Forelimb muscle (tissue), 1 donor: ENCODE measurements at places on chromosomes 4 and X.

DNA sequence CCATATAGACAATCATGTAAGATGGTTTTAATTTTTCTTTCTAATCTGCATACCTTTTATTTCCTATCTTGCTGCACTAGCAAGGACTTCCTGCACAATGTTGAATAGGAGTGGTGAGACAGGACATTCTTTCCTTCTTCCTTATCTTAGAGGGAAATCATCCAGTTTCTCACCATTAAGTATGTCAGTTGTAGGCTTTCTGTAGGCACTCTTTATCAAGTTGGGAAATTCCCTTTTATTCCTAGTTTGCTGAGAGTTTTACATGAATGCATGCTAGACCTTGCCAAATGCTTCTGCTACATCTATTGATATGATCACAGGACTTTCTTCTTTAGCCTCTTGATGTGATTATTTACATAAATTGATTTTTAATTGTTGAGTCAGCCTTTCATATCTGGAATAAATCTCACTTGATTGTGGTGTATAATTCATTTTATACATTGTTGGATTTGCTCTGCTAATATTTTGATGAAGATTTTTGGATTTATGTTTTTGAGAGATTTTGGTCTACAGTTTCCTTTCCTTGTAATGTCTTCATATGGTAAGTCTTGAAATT lies 23.8 kb downstream of the RNF175 start:
- no peak for DNase-seq

DNA sequence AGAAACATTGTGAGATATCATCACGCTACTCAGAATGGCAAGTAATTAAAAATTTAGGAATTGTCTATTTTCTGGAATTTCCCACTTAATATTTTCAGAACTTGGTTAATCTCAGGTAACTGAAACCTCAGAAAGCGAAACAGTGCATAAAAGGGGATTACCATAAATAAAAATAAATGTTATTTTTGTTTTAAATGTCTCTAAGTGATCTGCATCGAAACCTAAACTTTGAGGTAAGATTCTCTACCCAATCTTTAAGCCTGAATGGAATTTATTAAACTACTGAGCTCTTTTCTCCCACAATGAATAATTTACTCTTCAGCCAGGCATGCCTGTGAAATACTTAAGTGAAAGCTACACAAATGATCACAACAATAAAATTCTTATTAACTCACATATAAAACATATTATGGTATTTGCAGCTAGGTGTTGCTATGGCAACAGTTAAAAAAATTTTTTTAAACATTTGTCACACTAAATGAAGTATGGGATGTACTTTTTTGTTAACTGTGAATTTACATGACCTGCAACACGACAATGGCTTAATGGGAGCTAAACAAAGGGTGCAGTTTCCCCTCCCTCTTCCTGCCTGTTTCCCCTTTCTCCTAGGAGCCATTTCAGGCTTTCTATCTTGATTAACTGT lies 220.2 kb upstream of the PRPS2 start:
- DNase-seq = no peak

GRCh38 chr4:22237846-22238494 lies 277.9 kb downstream of the ADGRA3 start:
- DNase-seq = no peak

DNA sequence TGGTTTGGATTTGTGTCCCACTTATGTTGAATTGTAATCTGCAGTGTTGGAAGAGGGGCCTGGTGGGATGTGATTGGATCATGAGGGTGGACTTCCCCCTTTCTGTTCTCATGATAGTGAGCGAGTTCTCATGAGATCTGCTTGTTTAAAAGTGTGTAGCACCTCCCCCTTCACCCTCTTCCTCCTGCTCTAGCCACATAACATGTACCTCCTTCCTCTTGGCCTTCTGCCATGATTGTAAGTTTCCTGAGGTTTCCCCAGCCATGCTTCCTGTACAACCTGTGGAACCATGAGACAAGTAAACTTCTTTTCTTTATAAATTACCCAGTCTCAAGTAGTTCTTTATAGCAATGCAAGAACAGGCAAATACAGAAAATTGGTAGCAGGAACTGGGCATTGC lies 138.7 kb downstream of the INPP4B start:
- DNase-seq = no peak

DNA sequence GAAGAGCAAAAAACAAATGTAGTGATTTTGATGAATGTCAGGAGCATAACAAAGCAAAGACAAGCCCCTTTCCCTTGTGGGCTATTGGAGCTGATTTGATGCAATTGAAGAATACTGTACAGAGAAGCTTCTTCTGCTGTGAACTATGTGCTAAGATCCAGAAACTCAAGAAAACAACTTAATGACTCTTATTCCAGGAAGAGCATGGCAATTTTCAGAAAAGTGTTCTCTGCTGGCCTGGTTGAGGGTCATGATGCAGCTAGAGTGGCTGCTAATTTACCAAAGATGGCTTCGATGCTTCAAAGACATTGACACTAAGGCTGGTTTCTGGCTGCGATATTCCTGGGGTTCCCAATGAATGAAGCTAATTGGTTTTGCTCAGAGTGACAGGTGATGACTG lies 45.8 kb downstream of the TNIP3 start:
- DNase-seq = no peak

DNA sequence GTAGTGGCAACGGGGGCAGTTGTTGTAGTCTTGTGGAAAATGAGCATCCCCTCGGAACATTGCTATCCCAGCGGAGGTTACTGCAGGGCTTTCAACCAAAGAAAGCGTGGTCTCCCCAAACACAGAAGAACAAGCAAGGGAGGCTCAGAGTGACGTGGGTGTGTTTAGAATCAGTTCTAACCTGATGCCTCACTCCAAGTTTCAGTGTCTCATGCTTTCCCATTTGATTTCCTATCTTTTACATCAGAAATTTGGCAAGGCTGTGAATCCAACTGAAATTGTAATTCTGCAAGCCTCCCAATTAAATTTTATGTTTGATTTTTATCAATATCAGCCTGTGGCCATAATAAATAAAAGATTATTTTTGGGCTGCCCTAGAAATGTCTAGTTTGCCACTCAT lies 156.1 kb upstream of the LNX1 start:
- no peak for DNase-seq

DNA sequence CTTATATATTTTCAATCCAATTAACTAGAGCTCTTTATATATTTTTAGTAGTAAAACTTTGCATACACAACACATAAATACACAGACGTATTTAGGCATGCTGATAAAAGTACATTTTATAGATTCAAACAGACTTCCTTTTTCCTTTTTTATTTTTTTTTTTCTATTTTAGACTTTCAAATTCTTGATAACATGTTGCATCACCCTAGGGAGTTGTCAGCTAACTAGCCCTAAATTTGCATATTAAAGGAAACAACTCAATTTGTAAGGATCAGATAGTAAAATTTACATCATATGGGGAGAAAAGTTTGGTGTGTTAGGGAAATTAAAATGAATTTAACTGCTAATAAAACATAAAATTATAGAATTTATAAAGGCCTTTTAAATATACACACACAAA lies 47.4 kb upstream of the APOOL start:
- DNase-seq = no peak

DNA sequence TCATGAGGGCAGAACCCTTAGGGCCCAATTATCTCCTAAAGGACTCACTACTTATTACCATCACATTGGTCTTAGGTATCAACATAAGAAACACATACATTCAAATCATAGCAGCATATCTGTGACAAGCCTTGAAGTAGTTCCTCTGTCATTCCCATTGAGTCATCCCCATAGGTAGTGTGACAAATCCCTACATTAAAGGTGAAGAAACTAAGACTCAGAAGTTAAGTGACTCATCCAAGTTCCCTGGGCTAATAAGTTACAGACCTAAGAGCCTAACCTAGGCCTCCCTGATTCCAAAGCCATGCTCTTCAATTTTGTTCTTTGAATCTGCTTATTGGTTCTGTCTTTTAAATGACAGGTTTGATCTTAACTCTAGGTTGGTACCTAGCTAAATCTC lies 58.2 kb downstream of the CD38 start:
- DNase-seq = no peak

DNA sequence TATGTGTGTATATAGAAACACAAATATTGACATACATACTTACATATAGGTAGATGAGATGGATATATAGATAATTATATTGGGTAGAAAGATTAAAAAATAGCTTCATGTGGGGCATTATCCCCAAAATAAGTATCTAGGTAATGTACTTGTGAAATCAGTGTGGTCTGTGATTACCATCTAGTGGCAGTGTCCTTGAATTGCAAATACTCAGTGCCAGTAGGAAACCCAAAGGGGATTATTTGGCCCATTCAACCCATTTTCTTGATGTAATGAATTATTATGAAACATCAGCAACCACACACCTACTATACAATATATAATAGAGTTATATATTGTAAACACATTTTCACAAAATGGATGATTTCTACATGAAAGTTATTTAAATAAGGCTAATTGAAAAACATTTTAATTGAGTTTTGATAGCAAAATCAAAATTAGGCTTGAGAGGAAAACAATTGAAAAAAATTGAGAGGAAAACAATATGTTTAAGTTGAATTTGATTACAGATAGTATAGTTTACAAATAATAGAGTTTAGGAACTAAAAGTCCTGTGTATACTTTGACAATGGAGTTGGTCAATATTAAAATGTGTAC lies 389.4 kb downstream of the GALNTL6 start:
- no peak for DNase-seq

DNA sequence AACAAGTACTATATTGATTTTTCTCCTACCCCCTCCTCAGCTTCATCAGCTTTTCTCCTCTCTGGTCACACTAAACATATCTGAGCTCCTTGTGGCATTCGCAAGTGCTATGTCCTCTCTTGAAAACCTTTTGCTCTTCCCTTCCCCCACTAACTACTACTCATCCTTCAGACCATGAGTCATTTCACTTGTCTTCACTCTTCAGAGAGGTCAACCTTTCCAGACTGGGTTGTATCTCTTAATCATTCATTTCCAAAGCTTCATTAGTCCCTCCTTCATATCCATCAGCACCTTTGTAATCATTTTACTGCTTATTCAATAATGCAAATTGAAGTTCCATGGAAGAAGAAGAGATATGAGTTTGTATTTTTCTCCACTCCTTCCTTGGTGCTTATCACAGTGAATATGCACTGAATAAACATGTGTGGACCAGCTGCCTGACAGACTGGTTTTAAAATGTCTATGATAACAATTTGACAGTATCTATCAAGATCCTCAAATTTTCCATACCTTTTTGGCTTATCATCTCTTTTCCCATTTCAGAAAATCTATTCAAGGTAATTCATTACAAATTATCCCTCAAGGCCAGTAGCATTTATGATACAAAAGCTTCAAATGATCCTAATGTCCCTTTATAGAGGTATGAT lies 28.4 kb downstream of the DDX60L start:
- DNase-seq = no peak

DNA sequence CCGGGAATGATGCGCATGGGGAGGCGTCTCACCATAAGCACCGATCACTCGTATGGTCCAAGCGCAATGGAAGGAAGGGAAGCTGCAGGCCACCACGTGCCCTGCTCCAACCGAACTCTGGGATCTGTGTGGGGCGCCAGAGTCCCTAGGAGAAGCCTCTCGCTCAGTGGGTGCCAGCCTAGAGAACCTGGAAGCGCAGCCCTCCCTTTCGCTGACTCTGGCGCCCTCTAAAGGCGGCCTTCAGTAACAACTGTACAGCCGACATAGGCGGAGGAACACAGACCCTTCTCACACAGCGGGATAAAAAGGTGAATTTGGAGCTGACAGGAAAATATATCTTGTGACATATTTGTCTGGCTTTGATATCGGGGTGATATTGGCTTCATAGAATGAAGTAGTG lies 76.0 kb downstream of the INTS6L start:
- DNase-seq = no peak

DNA sequence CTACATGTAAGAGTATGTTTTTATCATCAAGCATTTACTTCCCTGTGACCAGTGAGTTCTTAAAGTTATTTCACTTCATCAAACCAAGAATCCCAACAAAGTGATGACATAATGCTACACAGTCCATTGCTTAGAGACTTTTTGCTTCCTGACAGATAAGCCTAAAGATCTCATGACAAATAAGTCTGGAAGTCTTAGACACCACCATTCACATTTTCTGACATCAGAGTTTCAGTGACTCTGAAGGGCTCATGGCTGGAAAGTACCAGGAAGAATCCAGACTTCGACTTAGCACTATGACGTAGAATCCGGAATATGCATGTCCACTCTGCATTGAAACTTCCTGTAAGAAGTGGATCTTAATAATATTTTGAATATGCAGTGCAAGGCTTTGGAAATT lies 53.7 kb downstream of the CLDN22 start:
- DNase-seq = no peak

DNA sequence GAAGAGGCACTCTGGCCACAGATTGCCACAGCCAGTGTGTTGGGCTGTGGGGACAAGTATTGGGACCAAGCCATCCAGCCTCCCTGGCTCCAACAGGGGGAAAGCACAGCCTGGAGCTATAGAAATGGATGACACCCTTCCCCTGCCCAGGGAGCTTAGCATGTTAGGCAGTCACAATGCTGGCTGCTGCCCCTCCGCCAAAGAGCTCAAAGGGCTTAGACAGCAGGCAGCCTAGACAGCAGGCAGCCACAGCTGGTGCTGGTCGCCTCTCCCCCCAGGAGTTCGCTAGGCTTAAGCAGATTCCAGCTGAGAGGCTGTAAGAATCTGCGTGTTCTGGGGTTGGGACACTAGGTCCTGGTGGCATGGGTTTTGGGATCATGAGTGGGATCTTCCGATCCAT lies 94.5 kb upstream of the MXRA5 start:
- DNase-seq = no peak

DNA sequence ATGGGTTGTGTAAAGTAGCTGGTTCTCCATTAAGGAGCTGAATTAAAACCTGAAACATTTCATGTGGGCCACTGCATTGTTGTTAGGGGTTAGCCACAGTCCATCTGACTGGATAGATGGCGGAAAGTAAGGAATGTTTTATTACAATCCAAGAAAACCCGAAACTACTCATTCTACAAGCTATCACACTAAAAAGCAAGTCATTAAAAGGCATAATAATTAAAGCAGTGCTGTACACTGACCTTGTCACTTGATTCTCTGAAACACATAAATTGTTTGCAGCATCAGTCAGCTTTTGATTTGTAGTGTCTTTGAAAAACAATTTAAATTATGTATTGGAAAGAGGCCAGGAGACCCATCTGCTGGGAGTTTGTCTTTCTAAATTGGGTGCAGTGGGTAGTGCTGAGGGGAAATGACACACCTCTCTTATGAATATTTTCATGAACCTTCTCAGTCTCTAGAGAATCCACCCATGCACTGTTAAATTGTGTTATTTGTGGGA lies 75.7 kb upstream of the ANK2 start:
- no peak for DNase-seq

- DNase-seq = no peak
Measured at GRCh38 chr4:182478475-182478874, 235.3 kb downstream of the TENM3 start.

- DNase-seq = no peak
Measured at GRCh38 chr4:165756836-165757235, 116.2 kb upstream of the TLL1 start.

DNA sequence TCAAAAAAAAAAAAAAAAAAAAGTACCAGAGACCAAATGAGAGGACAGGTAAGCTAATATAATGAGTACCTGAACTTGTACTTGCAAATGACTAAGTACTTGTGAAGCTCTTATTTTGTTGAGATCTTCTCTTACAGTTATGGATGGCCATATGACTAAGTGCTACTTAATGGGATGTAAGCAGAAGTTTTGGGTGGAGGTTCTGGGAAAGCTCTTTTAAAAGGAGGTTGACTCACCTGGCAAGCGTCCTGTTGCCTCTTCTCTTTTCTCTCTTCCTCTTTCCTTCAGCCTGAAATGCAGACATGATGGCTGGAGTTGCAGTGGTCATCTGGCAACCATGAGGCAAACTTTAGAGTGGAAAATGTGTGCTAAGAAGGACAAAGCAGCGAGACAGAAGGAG lies 36.9 kb upstream of the MED14 start:
- DNase-seq = no peak
